ENCODE measurements at places on chromosomes 4 and X.

- no peak for DNase-seq
Measured at GRCh38 chr4:130165381-130165780, 1069.4 kb downstream of the C4orf33 start.

DNA sequence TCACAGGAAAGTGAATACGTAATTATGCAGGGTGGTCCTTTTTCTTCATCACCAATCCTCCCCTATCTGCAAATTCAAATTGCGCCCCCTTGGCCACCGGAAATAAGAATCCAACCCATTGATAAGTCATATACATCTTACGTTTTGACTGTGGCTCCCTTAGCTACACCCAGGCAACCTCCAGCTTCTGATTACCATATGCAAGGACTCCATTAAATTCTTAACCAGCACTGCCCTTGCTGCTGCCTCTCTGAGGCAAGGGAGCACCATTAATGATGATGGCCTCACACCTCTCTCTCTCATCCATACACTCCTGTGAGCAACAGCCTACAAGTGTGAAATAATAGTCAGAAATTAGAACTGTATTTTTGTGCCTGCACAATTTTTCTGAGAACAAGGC lies 106.0 kb upstream of the NOCT start:
- DNase-seq: no peak

DNA sequence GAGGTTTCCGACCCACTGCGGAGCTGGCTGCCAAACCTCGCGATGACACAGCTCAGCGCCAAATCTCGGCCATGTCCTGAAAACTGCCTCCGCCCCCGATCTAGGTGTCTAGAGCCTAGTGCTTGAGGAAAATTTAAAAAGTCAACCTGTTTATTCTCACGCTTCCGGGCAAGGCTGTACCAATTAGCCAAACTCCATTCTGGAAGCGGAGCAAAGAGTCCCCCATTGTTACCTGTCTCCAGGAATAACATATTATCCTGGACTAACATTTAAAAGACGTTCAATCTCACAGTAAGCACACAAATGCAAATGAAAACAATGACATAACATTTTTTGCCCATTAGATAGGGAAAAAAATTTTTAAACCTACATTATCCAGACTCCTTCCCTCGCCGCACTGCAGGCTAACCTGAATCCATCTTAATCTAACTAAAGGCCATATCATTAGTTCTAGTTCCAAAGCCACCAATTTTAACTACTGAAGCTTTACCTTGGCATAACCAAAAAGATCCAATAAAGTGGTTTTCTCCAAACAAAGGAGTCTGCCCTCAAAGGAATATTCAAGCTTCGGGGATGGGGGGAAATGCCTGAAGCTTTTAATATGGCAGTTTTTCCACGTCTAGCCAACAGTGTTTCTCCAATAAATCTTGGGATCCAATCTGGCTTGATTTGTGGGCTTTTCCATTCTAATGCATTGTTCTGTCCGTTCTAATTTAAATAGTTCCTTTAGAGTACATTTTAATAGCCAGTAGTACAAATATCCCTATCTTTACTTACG lies 1.9 kb downstream of the HUWE1 start:
- no peak for DNase-seq

DNA sequence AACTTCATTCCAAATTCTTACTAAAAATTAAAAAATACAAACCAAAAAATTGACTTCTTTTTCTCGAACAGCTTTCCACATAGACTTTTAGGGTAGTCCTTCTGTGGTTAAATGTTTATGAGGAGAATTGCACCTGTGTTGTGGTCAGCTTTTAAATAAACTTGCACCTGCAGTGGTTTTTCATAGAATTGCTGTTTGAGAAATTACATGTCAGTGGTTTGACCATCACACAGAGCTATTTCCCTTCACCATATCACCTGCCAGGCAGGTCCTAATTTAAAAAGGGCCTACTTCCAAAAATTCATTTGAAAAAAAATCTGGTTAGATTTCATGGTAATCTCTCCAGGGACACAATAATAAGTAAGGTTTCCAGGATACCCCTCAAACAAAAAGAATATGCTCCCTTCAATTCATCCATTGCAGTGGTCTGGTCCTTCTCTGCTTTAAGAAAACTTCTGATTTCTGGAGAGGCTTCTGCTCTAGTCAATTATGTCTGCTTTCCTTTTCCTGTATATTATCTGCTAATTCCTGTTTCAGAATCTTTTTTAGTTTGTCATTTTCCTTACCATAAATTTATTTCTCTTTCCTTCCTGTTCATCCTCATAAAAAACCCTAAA lies 9.8 kb upstream of the UTP3 start:
- no peak for DNase-seq

- no peak for DNase-seq
Measured at GRCh38 chrX:7480721-7481120, 332.8 kb upstream of the PUDP start.

GRCh38 chrX:100973411-100973810 lies 3.9 kb downstream of the ARL13A start:
- no peak for DNase-seq

DNA sequence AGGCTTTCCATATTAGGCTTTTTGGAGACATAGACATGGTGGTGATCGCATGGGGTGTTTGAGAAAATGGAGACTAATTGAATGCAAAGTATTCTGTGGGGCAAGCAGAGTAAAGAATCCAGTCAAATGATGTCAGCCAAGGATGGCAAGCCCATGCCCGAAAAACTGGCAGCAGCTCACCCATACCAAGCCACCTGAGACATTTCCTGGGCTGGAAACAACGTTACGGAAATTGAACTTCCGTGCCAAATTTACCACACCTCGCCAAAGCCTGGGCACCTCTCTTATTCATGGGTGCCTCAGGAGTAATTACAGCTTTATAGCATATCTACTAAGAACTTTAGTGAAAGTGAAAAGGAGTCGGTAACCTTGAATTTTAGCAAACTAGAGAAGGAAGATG lies 166.4 kb downstream of the CBR4 start:
- DNase-seq: no peak

DNA sequence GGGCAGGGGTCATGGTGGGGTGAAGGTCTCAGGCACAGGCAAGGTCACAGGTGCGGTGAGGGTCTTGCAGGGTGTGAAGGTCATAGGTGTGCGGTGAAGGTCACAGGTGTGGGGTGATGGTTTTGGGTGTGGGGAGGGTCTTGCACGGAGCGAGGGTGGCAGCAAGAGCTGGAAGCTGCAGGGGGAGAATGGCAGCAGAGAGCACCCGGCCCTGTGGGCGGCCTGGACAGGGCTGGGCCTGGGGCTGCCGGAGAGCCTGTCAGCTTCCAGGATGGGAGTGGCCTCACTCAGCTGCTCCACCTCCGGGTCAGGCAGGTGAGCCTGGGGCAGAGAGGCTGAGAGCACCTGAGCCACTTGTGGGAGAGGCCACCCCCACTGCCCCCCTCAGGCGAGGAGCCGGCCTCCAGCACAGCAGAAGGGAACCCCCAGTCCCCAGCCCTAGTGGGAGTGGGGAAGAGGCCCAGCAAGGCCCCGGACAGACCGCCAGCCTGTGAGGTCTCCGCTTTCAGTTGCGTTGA lies 1.5 kb downstream of the MSANTD1 start:
- DNase-seq: no peak

GRCh38 chr4:41913509-41913908 lies 21.7 kb upstream of the TMEM33 start:
- DNase-seq: no peak

GRCh38 chr4:98570151-98570797 lies 88.1 kb downstream of the TSPAN5 start:
- DNase-seq: no peak

GRCh38 chr4:125836597-125837195 lies 521.9 kb downstream of the FAT4 start:
- no peak for DNase-seq

DNA sequence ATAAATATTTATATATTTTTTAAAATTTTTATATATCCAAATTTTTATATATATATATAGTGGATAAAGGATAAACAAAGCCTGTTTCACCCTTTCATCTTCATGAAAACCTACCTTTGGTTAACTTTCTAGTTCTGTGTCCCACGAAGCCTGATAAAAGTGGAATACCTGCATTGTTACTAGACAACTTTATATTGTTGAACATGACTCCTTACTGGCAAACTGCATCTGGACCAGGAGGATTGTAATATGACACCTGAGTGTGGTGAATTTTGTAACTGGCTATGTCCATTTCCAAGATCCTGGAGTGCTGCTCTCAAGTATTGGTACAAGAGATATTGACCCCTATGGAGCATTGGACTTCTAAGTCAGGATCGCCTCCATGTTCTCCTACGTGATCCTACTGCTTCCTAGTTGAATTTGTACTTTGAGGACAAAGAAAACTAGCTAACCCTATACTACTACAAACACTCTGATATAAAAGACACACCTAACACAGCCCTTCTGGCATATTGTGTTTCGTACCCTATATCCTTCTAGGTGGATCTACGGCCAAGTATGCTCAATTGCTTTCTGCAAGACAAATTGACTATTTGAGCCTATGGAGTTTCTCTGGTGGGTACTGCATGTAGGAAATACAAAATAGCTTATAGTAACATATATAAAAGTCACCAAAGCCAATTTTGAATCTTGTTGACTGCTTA lies 61.3 kb upstream of the PRRG1 start:
- DNase-seq: no peak

DNA sequence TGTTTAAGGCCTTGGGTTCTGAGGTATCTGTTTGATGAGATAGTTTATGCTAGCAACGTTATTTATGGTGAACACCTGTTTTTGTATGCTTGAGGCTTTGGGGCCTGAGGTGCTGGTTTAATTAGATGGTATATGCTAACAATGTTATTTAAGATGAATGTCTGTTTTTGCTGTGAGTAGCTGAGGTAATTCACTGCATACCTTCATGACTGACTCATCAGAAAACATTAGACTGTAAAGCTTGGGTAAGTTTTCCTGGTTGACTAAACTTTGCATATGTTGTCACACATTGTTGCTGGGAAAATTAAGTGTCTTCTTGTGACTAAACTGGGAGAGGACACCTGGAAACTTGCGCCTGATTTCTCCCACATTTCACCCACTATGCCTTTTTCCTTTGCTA lies 1026.6 kb downstream of the RAPGEF2 start:
- peak; percentile 44 for DNase-seq

GRCh38 chr4:184148738-184149637 lies 68.7 kb downstream of the ENPP6 start:
- no peak for DNase-seq

GRCh38 chrX:136147976-136148375 lies 643 bp downstream of the FHL1 start:
- DNase-seq: no peak

DNA sequence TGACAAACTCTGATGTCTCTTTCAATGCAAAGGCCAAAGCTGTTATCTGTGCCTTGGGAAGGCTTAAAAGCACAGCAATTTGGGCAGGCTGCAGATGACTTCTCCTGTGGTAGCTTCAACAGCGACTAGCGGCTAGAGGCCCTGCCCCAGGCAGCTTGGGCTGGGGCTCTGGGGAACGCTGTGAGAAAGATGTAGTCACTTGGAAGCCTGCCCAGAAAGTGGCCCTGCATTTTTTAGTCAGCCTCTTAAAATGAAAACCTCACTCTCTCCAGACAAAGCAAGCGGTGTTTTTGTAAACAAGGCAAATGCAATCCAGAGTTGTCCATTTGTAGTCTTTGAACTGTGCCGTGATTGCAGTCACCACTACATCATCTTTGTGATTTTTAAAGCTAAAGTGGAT lies 27.5 kb downstream of the PCYT1B start:
- peak; percentile 13 for DNase-seq
